ENCODE measurements at places on chromosomes 11 and 22.

- no peak for DNase-seq
Measured at GRCh38 chr22:24178502-24179440, 2.5 kb upstream of the SUSD2 start.

GRCh38 chr11:92424281-92424680 is 199.7 kb downstream of the FAT3 start:
- DNase-seq = no peak

- no peak for DNase-seq
Measured at GRCh38 chr22:45763236-45763624, 91.6 kb downstream of the ATXN10 start.

DNA sequence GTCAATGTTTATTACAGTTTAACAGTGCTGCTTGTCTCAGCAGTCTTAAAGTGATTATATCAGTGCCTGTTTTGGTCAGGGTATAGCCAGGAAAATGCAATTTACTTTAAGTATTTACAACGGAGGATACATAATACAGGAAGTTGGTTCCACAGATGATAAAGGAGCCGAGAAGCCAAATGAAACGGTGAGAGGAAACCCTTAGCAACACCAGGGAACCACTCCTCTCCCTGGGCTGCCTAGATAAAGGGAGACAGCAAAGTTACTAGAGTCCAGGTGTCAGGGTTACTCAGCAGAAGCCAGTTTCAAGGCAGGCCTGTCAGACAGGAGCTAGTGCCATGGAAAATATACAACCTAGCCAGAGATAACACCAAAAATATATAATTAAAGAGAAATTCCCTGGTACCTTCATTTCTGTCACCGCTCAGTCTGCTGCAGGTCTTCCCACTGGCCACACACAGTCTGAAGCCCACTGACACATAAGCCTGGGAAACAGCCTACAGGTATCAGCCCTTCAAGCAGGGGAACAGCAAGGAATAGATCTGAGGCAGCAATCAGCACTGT is 55.5 kb downstream of the FAM76B start:
- no peak for DNase-seq

- no peak for DNase-seq
Measured at GRCh38 chr22:45777852-45778375, 106.3 kb downstream of the ATXN10 start.

GRCh38 chr11:78187366-78188285 is 800 bp downstream of the KCTD21 start:
- DNase-seq = no peak

DNA sequence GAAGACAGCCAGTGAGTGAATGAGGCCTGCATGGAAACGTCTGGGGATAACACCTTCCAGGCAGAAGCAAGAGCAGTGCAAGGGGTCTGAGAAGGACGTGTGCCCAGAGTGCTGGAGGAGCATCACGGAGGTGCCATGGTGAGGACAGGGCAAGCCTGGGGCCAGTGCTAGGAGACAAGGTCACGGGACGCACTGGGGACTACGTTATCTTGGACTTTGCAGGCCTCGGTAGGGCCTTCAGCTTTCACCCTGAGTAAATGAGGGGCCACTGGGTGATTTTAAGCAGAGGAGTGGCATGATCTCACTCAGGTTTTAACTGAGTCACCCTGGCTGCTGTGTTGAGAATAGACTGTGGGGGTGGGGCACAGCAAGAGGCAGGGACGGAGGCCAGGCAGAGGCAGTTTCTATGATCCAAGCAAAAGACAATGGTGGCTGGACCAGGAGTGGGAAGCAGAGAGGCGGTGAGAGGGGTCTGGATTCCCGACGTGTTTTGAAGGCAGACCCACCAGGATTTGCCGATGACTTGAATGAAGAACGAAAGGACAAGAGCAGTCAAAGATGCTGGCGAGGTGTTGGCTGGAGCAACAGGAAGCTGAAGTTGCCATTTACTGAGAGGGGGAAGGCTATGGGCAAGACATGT is 102.7 kb upstream of the PARVA start:
- DNase-seq = no peak

DNA sequence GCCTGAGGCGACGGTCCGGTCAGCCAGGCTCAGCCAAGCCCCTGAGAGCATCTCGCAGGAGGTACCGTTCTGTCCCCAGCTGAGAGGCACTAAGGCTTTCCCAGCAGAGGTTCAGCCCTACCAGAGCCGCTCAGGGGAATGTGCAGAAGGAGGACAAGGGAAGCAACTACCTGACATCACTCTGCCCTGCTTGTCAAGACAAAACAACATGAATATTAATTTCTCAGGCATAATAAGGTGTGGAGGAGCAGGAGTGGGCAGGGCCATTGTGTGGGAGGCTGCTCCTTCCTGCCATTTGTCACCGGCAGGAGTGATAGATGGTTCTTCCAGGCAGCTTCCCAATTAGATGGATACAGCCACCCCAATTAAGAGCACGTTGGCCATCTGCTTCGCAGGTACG is 181.4 kb downstream of the KIRREL3 start:
- DNase-seq = no peak

- no peak for DNase-seq
Measured at GRCh38 chr11:60367009-60367408, 11.3 kb upstream of the MS4A7 start.

DNA sequence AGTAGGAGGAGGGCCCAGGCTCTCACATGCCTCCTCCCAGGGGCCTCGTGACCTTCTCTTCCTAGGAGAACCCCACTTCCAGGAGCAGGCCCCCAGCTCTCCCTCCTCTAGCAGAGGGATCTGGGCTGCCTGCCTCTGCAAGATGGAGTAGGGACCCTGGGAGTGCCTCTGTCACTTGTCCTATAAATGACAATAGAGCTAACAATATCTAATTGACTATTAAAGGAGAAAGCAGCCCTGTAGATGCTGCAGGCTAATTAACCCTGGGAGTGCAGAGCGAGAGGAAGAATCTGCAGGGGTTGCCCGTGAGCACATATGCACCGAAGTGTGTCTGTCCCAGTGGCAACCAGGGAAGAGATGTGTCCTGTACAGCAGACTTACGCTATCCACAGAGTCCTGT is 184.4 kb downstream of the GRIK4 start:
- DNase-seq = no peak

- DNase-seq = no peak
Measured at GRCh38 chr11:2768471-2769408, 68.9 kb upstream of the KCNQ1OT1 start.

DNA sequence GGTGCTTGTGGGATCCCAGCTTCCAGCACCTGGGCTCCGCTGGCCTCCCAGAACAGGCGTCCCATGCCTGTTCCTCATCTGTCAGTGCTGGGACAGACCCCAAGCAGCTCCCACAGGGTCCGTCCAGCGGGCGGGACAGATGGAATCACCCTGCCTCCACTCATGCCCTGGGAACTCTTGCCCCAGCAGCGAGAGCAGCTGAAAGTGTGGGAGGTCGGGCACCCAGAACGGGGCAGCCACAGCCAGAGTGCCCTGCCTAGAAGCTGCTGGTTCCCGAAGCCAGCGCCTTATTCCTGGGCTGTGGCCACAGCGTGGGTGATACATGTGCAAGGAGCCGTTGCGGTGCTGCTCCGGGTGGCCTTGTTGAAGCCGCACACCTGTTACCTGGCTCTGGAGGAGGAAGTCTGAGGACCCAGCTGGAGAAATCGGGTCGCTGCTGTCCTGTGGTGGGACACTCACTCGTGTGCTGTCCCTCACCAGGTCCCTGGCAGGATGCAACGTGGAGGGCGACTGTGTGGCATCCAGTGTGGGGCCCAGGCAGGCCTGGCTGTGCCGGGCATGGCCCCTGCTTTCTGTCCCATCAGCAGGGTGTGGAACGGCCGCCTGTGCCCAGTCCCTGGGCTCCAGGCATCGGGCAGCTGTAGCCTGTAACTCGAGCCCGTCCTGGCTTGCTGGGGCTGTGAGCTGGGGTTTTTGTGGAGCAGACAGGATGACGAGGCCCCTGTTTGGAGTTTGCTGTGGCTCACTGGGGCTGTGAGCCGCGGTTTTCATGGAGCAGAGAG is 16.2 kb downstream of the GRAMD4 start:
- DNase-seq = no peak

GRCh38 chr11:27173545-27173944 is 132.9 kb downstream of the BBOX1 start:
- DNase-seq = no peak

DNA sequence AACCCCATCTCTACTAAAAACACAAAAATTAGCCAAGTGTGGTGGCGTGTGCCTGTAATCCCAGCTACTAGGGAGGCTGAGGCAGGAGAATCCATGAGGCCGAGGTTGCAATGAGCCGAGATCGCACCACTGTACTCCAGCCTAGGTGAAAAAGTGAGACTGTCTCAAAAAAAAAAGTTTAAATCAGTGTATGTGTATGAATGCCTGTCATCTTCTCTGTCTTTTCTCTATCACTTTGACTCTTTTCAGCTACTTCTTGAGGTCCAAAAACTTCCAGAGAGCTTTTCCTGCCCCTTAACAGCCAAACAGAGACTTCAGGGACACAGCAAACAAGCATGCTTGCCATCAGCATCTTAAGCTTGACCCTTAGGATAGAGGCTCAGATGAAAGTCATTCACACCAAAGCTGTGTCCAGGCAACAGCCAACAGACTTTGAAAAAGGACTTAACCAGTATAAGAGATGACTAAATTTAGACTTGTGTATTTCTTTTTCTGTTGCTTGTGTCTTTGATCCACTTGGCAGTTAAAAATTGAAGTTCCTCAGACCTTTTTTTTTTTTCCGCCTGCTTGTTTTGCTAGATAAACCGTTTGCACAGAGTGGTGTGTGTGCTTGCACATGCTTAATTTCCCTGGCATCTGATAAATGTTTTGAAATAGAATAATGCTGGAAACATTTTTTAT is 151.9 kb downstream of the DBX1 start:
- no peak for DNase-seq

DNA sequence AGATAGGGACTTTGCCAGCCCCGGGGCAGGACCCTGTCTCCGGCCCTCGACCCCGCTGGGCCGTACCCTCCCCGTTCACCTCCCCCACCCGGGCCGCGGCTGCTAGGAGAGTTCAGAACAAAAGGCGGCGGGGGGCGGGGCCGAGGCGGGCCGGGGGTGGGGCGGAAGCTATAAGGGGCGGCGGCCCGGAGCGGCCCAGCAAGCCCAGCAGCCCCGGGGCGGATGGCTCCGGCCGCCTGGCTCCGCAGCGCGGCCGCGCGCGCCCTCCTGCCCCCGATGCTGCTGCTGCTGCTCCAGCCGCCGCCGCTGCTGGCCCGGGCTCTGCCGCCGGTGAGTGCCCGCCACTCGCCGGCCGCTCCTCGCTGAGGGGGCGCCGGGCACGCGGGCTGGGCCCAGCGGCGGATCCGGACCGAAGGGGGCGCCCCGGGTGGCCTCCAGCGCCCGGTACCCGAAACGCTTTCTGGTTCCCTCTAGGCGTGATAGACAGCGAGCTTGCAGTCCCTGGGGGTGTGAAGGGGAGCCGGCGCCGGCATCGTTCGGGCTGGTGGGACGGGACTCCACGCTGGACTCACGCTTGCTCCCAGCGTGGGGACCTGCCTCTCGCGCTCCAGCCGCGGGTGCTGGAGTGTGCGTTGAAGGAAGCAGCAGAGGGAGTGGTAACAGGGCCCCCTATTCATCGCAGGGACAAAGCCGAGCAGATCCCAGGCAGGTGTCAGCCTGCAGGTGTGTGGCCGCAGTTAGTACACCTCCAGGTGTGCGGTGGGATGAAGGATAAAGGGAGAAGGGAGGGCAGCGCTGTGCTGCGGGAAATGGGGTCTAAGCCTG is at the start of gene MMP11:
MMP11 (plus strand) TSS at position 201 of the 825 bp plus-strand sequence; CDS start at position 223, 22 bp downstream.
- peak; percentile 43 for DNase-seq

DNA sequence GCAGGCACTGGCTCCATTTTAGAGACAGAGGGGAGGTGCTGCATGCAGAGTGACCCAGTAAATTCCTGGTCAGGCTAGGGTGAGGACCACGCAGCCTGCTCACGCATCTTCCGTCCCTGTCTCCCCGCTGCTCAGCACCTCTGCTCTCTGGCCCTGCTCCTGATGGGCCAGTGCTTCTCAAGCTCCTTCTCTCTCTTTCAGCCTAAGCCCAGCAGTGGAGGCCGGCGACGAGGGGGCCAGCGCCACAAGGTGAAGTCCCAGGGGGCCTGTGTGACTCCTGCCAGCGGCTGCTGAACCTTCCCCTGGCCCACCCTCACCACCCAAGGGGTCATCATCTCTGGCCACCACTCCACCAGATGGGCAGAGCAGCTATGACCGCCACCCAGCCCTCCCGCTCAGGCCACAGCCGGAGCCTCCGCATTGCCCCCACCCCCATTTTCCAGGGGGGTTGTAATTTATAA is 24.7 kb downstream of the GTPBP1 start:
- no peak for DNase-seq

GRCh38 chr11:83191986-83192385 is 1.5 kb upstream of the ANKRD42 start:
- DNase-seq = no peak

DNA sequence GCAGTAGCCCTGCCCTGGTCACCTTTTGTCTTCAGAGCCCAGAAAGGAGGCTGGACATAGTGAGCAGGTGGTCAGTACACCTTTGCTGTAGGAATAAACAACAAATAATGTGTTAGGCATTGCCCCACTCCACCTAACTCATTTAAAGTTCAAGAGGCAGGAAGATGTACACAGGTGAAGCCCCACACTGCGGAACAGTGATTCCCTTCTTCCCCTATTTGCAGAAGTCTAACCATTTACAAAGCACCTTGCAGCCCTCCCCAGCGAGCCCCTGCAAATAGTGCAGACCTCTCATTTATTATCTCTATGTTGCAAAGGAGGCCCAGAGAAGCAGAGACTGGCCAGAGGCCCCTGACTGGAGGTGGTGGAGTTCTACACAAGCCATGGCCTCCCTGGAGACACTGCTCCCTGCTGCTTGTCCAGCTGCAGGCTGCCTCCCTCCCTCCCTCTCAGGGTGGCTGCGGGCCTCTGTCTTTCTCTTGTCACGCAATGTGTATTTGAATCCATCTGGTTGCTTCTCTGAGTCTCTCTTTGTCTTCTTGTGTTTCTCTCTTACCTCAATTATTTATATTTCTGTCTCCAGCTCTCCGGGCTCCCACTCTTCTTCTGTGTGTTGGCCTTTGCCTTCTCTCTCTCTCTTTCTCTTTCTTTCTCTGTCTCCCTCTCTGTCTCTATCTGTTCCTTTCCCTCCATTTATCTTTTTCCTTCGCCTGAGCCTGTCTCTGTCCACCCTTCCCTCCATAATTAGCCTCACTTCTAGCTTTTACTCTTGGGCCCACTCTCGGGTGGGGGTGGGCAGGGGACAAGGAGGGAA is 59.1 kb upstream of the PRDM11 start:
- DNase-seq = no peak

- DNase-seq = no peak
Measured at GRCh38 chr11:17408641-17409040, 20.2 kb upstream of the KCNJ11 start.

DNA sequence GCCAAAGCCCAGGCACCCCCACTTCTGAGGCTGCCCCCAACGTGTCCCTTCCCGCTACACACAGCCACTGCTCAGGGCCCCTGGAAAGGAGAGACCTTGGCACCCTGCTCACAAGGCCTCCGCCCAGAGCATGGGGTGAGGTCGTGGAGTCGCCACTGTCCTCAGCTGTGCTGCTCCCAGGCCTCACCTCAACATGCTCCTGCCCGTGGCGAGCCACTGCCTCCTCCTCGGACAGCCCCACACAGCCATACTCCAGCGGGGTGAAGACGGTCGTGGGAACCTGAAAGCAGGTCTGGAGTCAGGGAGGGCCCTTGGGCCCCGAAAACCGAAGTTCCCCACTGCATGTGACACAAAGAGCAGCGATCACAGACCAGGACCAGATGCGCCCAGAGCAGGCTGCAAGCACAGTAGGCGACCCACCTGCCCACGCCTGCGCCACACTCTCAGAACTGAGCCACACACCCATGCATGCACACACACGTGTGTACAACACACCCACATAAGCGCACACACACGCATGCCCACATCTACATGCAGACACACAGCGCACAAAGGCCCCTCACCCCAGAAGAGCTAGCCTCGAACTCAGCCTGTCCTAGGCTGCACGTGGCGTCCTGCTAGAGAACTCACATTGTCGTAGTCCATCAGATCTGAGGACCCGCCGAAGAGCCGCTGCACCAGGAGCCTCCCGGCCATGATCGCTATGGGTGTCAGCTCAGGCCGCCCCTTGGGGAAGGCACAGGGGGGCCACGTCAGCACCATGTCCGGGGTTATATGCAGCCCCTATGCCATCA is 25.5 kb upstream of the GNB1L start:
- DNase-seq = no peak

Data from activated CD4-positive, CD25-positive, alpha-beta regulatory T cell (primary cell).